ENCODE measurements at places on chromosomes 5 and 9. TPM values are rescaled to one million over a fixed set of nuclear protein-coding genes. Genes with fewer than 3 reads are reported as not detected.

DNA sequence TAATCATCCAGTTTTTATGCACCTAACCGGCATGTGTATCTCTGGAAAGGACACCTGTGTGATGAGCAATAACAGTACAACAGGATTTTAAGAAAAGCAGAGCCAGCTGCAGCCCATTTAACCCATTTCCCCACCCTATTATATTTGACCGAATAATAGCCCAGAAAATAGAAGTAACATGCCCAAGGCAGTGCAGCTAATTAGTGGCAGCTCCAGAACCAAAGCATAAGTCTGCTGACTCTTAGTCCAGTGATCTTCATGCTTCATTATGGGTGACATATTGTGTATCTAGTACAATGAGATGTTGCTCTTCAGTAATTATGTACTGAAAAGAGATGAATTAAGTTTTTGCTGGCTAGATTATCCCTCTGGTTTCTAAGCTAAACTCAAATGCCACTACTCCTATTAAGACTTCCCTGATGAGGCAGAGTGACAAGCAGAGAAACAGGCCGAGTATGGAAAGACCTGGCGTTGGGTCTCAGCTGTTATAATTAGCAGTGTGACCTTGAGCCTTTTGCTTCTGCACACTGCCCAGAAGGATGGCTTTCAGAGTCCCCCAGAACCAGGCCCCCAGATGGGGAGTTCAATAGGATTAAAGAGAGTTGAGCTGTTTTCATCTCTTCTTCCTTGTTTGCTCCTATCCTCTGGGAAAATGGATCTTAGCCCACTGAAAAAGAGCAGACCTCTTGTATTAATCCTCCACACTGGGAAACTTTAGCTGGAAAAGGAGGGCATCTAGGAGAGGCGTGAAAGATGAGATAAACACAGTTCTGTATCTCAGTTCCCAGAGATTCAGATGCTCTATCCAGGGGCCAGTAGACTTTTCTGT lies 10.8 kb upstream of the C1QTNF3 start:
- DNase-seq, result no peak

GRCh38 chr9:94553029-94553938 lies 1.6 kb upstream of the PCAT7 start:
- peak; percentile 24 for DNase-seq

DNA sequence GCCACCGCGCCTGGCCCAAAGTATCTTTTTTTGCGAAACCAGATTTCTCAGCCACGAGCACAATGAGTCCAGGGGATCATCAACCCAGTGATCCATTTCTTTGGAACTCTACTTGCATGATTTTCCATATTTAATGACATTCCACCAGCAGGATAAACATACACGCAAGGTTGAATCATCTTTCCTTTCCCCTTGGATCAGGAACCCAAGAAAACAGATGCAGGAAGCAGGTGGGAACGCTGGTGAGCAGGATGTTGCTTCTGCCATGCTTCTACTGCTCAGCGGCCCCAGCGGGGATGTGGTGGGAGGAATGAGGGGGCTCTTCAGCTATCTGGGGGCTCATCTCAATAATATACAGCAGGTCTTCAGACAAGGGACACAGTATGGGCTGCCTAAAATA lies 118.2 kb downstream of the SEC61B start:
- DNase-seq, result no peak

- no peak for DNase-seq
Observed at GRCh38 chr9:122347348-122348287, 23.2 kb upstream of the PTGS1 start.

The SVEP1 gene
- 13.1 TPM for total RNA-seq

DNA sequence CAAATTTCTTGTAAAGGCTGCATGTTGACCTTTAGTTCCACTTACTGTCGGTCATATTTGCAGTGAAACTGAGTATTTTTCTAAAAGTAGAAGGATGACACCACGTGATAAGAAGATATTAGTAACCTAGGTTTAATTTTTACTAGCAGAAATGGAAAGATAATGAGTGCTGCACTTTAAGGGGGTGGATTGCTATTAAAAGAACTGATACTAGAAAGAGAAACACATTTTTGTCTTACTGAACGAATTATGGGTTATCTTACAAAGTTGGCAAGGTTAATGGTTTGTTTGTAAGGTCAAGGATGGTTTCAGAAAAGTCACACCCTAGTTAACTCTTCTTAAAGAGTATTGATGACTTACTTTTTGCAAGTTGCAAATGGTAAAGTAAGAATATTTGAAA lies 2.4 kb downstream of the MACIR start:
- DNase-seq, result no peak

The HSPA9 gene
- total RNA-seq, result 170 TPM

DNA sequence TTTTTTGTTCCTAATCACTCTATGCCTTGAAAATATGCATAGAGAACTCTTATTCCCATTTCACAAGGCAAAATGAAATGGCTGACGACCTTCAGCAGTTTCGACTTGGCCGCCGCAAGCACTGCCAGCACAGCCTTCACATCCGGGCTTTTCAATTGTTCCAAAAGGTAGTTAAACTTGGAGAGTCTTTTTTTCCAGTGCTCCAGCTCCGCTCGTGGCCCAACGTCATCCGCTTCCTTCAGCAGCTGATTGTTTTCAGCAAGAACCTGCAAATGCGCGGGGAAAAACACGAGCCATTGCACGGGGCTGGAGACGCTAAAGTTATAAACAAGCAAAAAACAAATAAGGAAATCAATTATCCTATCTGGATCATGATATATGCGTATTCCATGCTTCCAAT lies 25.4 kb downstream of the DNAH5 start:
- no peak for DNase-seq

The PCDHB8 gene
- total RNA-seq, result 1.8 TPM

GRCh38 chr5:127031147-127031862 lies 947 bp upstream of the MARCHF3 start:
- no peak for DNase-seq

The SLC45A2 gene
- 0.66 TPM for total RNA-seq

DNA sequence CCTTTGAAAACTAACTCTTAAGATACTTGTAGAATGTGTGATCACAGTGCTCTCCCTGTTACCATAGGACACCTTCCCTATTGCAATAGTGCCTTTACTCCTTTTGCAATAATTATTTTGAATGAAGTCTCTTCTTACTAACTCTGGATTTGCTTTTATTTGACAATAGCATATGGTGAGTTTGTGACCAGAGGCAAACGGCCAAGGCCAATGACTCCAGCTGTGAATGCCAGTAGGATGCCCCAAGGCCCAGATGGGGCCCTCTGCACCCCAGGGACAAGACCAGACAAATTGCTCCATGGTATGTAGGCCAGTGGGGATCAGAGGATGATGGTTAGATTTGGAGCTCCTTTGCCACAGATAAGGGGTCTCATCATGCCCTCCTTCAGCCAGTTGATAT lies 116.9 kb downstream of the NPR3 start:
- DNase-seq, result no peak

GRCh38 chr5:16805486-16805885 lies 130.6 kb downstream of the MYO10 start:
- DNase-seq, result no peak

DNA sequence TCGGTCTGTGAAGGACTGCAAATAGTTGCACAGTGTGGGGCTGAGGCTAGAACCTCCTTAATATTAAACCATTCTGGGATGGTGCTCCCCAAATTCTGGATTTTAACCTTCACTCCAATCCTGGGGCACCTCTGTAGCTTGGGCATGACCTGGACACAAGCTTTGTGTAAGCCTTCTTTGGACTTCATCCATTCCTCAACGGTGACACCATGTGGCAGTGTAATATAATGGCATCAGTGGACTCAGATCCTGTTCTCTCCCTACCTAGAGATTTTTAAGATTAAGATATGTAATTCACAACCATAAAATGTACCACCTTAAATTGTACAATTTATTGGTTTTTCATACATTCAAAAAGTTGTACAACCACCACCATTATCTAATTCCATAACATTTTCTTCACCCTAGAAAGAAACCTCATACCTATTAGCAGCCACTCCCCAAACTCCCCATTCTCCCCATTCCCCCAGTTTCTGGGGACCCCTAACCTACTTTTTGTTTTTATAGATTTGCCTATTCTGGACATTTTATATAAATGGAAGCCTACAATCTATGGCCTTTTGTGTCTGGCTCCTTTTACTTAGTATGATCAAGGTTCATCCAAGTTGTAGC lies 4.8 kb upstream of the PLGRKT start:
- DNase-seq, result peak; percentile 50

The CENPH gene
- total RNA-seq, result 1.8 TPM

DNA sequence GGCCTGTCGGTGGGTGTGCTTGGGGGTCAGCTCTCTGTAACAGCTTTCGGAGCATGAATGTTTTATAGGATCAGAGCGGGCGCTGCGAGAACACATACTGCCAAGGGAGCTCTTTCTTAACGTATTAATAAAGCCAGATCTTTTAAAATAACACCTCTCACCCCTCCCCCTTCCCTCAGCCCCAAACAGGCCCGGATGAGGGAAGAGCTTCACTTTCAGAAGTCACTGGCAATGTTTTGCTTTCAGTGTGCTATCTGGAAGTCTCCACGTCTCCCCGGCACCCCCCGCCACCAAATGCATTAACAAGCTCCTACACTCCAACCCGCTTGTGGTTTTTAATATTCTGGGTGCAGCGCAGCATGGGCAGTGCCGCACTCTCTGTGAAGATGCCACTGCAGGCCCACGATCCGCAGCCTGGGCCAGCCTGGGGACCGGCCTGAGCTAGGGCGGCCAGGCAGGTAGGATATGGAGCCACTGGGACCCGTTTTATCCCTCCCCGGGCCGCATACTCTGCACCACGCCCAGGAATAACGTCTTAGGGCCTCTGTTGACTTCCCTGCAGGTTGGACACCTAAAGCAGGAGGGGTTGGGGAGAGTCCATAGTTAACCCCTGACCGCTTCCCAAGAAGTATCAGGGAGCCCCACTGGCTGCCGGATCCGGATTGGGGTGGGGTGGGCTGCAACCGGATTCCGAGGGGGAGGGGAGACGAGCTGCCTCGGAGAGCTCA lies 12.6 kb downstream of the NR2F1 start:
- no peak for DNase-seq

The ADAMTS2 gene
- total RNA-seq, result 18.9 TPM

The C7 gene
- 355 TPM for total RNA-seq

GRCh38 chr9:76996700-76997099 lies 22.8 kb upstream of the FOXB2 start:
- DNase-seq, result peak; percentile 31

- no peak for DNase-seq
Observed at GRCh38 chr5:11191673-11192072, 430.6 kb upstream of the DAP start.

The GABRA6 gene
- total RNA-seq, result not detected

DNA sequence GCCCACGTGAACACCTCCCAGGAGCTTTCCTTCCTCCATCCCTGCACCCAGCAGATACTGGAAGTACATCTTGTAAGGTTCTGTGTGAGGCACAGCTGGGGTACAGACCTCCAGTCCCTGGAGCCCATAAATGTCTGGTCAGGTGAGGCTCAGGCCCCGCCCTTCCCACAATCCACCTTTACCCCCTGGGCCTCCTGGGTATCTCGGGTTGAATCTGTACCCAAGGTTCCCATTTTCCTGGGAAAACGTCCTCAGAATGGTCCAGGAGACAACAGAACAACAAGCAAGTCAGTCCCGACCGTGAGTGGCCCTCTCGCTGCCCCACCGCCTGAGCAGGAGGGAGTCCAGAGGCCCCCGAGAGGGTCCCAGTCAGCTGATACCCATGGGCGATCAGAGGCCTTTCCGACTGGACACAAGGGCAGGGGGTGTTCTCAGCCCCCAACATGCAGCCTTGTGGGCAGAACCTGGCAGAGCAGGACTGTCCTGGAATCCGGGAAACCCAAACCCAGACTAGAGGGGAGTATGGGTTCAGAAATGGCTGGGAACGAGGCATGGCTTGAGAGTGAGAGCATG lies 4.3 kb downstream of the SPATA31E1 start:
- no peak for DNase-seq

The FYB1 gene
- 24.7 TPM for total RNA-seq

The MED27 gene
- 13.9 TPM for total RNA-seq

The GABRA1 gene
- not detected for total RNA-seq

The MYOZ3 gene
- 2.2 TPM for total RNA-seq

DNA sequence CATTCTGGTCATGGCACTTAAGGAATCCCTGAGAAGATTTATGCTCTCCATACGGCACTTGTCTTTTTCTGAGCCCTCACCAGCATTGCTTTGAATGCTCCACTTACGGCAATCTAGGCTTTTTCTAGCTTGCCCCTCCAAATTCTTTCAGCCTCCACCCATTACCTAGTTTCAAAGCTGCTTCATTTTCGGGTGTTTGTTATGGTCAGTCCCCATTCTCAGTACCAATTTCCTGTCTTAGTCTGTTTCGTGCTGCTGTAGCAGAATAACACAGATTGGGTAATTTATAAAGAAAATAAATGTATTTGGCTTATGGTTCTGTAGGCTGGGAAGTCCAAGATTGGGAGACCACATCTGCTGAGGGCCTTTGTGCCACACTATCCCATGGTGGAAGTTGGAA lies 42.0 kb downstream of the ARHGEF28 start:
- no peak for DNase-seq

The GPR150 gene
- total RNA-seq, result not detected

GRCh38 chr9:125850763-125851162 lies 103.6 kb downstream of the PBX3 start:
- DNase-seq, result peak; percentile 38

GRCh38 chr9:129359916-129360536 lies 182.0 kb upstream of the IER5L start:
- no peak for DNase-seq

- DNase-seq, result no peak
Observed at GRCh38 chr9:99726758-99727157, 94.9 kb upstream of the NR4A3 start.

Measured in mucosa of gallbladder (tissue), 1 donor.